Posterior cingulate gyrus (tissue), 11 donors: ENCODE measurements at places on chromosomes 13 and 19.

DNA sequence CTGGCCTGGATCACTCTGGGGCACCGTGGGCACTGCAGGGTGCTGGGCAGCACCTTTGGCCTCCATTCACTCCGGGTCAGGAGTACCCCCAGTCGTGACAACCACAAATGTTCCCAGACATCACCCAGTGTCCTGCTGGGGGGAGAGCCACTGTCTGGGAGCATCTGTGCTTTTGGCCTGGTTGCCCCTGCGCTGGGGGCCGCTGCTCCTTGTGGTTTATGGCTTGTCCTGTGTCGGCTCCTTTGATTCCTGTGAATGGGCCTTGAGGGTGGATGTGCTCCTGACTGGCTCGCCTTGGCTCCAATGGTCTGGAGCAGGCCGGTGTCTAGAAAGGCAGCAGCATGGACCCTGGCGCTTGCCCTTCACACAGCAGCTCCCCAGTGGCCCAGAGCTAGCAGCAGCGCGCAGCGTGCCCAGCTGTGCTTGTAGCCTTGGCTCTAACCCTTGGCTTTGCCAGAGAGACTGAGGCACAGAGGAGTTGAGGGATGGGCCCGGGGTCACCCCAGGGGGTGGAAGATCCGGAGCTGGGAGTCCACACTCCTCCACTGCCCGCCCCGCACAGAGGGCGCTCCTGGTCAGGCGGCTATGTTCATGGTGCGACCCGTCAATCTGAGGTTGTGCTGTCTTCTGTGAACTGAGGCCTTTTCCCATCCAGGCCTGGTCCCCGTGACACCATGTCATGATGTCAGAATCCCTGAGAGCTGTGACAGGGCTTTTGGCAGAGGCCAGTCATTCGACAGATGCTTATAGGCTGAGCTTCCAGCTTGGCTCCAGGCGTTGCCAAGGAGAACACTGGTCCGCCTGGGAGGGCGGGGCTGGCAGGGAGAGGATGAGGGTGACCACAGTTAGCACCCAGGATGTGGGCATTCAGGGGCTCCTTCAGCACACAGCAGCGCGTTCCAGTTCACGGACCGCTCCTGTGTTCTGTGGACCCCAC lies 4.1 kb downstream of the DAZAP1 start:
- DNase-seq: peak; percentile 94

GRCh38 chr19:43476606-43477005 lies 11.2 kb upstream of the LYPD3 start:
- no peak for DNase-seq

- no peak for DNase-seq
Measured at GRCh38 chr13:24680921-24681604, 855 bp downstream of the ATP12A start.

- DNase-seq: no peak
Measured at GRCh38 chr19:31128291-31128690, 220.9 kb downstream of the TSHZ3 start.

GRCh38 chr19:41853768-41854167 lies 6.3 kb upstream of the RPS19 start:
- no peak for DNase-seq

GRCh38 chr19:43902399-43902798 lies 32.7 kb downstream of the ZNF45 start:
- no peak for DNase-seq

DNA sequence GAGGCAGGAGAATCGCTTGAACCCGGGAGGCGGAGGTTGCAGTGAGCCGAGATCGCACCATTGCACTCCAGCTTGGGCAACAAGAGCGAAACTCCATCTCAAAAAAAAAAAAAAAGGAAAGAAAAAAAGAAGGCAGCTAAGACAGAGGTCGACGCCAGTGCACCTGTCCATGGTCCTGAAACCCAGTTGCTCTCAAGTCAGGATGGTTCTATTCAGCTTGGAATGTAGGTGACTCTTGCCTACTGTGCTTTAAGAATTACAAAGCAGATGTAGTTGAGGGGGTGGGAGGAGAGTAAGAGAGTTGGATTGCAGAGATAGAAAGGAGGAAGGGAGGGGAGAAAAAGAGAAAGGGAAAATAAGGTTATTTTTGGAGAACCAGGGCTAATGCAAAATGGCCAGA lies 18.7 kb downstream of the CACNG7 start:
- no peak for DNase-seq

DNA sequence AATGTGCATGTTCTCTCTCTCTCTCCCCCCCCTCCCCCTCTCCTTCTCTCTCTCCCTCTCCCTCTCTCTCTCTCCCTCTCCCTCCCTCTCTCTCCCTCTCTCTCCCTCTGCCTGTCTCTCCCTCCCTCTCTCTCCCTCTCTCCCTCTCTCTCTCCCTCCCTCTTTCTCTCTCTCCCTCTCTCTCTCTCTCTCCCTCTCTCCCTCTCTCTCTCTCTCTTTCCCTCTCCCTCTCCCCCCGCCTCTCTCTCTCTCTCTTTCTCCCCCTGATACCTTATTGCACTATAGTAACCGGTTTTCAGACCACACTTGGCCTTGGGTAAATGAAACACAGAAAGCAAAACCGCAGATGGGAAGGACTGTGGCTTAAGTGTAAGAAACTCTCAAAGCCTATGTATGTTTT lies 34.7 kb upstream of the SPACA7 start:
- DNase-seq: no peak
